Naive thymus-derived CD4-positive, alpha-beta T cell (primary cell): ENCODE measurements at places on chromosomes 4 and X. TPM values are rescaled to one million over a fixed set of nuclear protein-coding genes. Genes with fewer than 3 reads are reported as not detected.

Gene MAGEB2
- polyA plus RNA-seq = not detected

DNA sequence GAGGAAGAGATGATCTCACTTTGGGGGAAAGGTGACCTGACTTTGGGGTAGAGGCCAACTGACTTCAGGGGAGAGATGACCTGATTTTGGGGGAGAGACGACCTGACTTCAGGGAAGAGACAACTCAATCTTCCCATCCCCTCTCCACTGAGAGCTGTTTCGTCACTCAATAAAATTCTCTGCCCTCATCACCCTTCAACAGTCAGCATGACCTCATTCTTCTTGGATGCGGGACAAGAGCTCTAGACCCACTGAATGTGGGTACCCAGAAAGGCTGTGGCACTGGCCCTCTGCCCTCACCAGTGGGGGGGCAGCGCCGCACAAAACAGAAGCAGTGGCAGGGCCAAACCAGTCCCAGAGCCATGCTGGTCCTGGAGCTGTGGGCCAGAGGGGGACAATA is 34.6 kb downstream of the ATXN3L start:
- no peak for DNase-seq

Gene FREM3
- polyA plus RNA-seq = 0.02 TPM

DNA sequence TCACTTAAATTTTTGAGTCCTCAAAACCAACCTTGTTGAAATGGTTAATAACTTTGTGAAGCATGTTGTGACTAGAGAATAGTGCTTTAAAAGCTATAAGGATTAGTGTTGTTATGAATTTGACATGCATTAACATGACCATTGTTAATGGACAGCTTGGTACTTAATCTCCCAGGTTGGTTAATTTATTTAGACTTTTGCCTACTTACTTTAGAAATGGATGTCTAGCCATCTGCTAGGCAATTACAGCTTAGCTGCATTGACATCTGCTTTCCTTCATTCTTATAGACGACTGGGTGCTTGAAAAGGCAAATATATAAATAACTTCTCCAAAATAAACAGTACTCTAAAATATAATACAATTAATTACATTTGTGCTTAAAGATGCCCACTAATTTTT is 368.0 kb downstream of the CCSER1 start:
- DNase-seq = no peak

- no peak for DNase-seq
These were observed 5.8 kb upstream of the CDKN2AIP start for GRCh38 chr4:183438458-183439113.

DNA sequence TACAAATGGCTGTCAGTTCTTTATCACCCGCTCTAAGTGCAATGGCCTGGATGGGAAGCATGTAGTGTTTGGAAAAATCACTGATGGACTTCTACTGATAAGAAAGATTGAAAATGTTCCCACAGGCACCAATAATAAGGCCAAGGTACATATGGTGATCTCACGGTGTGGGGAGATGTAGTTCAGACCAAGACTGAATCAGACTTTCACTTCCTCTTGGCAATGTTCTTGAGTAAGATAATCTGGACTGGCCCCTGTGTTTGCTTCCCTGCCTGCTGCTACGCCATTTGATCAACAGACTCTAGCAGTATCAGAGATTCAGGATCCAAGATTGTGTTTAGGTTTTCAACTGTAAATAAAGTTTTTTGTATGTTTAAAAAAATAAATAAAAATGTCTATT is 682.2 kb upstream of the AMOT start:
- no peak for DNase-seq

DNA sequence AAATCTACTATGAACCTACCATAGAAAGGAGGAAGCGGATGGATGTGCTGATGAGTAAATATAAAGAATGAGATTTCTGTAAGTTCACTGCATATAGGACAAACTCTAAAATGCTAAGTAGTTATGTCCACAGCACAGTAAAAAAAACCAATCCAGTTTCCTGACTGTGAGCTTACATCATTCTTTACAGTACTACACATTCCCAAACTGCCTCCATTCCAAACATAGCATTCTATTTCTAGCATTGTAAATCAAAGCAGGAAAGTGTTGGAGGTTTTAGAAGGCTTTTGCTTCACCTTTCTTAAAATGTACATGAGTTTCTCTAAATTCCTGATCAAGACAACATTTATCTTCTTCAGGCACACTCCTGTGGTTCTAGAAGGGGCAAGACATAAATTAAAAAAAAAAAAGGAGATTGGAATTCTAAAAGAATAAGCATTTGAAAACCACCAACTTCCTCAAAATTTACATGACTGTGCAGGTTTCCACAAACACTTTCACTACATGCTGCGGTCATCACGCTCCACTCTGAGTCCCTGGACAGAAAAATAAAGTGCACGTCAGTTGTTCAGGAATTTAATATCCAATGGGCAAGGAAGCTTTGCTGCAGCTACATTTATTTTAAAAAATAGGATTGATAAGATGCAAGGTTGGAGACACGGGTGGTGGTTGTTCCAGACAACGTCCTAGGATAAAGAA is 297.6 kb upstream of the STS start:
- DNase-seq = no peak

Gene SYTL5
- polyA plus RNA-seq = not detected

DNA sequence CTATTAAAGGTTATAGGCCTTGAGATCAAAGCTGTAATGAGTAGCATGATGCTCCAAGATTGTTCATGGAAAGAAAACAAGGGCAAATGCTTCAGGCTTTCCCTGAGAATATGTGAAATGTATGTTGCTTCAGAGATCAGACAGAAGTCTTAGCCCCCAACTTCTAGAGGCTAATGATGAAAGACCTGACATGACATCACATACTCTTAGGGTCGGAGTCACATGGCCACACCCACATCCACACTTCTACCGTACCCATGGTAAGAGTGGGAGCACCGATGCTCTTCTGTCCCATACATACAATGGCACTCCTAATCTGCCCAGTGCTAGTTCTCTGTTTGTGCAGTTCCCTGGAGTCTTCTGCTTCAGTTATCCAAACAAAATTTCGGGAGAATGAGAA is 111.9 kb upstream of the ACSL4 start:
- DNase-seq = no peak
